ENCODE measurements at places on chromosomes 7 and 10.

DNA sequence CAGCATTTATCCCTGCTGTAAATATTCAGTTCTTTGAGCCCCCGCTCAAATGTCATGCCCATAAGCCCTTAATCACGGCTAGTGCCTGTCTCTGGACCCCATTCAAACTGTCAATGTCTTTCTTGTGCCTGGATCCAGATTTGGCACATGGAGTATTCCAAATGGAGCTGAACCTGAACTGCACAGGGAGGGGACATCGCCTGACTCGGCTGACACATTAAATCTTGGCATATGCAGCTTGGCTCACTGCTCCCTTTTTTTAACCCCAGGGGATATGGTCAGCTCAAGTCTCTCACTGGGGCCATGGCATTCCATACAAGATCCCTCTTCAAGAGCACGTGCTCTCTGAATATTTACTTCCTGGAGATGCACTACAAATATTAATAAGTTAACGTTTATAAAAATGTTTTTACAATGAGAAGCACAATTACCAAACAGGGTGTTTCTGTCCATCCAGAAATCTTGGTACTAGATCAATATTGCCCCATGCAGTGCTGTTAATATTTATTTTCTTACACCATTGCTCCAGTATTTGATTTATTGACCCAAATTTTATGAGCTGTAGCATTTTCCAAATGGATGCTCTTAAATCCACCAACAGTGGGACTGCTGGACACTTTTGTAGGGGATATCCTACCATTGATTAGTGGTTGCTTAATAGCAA lies 57.4 kb downstream of the FGFR2 start:
- DNase-seq = no peak

DNA sequence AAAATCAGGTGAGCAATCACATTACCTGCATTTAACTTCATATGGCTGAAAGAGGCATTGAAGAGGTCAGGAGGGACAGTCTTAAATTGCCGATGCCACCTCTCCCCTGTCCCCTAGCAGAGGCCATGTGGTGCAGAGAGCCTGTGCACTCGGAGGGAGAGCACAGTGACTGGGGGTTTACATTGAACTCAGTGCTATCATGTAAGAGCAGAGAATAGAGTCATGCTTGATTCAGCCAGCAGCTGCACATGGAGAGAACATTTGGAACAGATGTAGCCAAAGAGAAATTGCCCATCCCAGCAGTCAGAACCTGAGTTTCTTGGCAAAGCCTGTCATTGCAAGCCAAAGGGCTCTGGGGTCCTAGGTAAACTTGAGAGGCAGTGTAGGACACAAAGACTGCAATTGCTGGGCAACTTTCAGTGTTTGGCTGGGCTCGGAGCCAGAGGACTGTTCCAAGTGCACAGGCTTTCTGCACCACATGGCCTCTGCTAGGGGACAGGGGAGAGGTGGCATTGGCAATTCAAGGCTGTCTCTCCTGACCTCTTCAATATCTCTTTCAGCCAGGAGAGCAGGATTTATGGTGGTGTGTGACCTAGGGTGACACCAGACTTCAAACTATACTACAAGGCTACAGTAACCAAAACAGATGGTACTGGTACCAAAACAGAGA lies 267.1 kb downstream of the REEP3 start:
- no peak for DNase-seq

DNA sequence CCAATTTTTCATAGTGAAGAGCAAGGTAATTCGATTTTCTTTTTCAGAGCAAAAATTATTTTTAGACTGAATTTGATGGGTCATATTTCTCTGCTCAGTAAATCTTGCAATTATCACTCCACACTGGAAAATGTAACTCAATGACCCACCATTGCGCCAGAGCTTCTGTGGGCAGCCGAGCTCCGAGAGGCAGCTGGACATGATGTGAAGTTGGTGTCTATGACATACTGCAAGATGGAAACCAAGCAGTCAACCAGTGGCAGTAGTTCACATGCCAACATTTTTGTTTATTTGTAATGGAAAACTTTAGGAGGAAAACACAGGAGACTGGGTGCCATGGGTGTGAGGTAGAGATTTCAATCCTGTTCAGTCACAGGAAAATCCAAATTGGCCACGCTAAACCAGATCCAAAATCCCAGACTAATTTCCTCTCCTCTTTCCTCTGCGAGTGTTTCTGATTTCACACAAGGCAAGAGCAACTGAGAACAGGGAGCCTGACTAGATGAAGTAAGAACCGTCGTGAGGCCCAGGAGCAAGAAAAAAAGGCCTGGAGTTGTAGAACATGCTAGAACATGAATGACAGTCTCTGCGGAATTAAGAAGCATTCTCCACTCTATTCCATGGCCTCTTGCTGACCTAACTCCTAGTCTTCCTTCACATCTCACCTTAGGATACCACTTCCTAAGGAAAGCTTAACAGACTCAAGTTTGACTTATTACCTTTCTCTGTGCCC lies 39.3 kb downstream of the CALD1 start:
- peak; percentile 52 for DNase-seq

DNA sequence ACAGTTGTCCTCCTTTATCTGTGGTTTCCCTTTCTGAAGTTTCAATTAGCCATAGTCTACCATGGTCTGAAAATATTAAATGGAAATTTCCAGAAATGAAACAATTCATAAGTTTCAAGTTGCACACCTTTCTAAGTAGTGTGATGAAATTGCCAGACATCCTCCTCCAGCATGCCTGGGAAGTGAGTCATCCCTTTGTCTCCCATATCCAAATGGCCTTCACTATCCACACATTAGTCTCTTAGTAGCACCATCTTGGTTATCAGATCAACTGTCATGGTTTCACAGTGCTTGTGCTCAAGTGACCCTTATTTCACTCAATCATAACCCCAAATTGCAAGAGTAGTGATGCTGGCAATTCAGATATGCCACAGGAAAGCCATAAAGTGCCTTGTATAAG lies 83.4 kb upstream of the PPP1R9A start:
- DNase-seq = peak; percentile 21

- DNase-seq = no peak
Observed at GRCh38 chr7:1227814-1228544, 4.7 kb upstream of the UNCX start.

- peak; percentile 38 for DNase-seq
Observed at GRCh38 chr10:21496343-21497176, 28.9 kb downstream of the SKIDA1 start.

GRCh38 chr7:47148536-47149207 lies 433.2 kb downstream of the TNS3 start:
- peak; percentile 55 for DNase-seq

GRCh38 chr10:114879093-114879492 lies 57.5 kb downstream of the FHIP2A start:
- DNase-seq = no peak

DNA sequence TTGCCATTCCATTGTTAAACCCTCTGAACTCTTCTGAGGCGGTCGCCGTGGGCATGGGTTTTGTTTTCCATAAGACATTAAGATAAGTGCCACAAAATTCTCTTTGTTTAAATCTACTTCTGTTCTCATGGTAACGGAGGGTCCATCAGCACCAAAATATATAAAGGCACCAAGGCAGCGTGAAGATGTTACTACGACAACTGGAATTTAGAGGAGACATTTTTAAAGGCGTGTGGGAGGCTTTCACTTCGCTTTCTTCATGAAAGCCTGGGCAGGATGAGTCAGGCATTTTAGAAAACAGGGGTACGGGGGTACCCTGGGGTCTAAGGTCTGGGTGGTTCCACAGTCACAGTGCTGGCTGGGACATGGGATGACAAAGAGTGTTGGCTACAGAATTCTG lies 34.0 kb downstream of the SMKR1 start:
- no peak for DNase-seq

GRCh38 chr7:152594801-152595200 lies 81.1 kb downstream of the XRCC2 start:
- DNase-seq = no peak

Measured in fibroblast of villous mesenchyme (primary cell).